Activated CD8-positive, alpha-beta memory T cell treated with anti-CD3 and anti-CD28 coated beads, Interleukin-2, amount 10 ng/mL, durations not matched to agents 7 days and 5 days (primary cell): ENCODE measurements at places on chromosomes 2 and 18. TPM values are rescaled to one million over a fixed set of nuclear protein-coding genes. Genes with fewer than 3 reads are reported as not detected.

Gene FOXI3
- total RNA-seq, result not detected

Gene YES1
- 12.5 TPM for total RNA-seq

Gene SLC14A1
- 6.8 TPM for total RNA-seq

Gene DIS3L2
- 39.4 TPM for total RNA-seq

Gene KCNS3
- not detected for total RNA-seq

Gene HOXD13
- not detected for total RNA-seq

Gene STPG4
- 0.40 TPM for total RNA-seq

Gene CGREF1
- total RNA-seq, result 1.1 TPM

Gene MYCN
- not detected for total RNA-seq

Gene GPR55
- 58.8 TPM for total RNA-seq

Gene B3GNT7
- total RNA-seq, result 0.49 TPM

Gene AP1S3
- total RNA-seq, result 12.9 TPM

Gene ESPNL
- not detected for total RNA-seq

Gene MC5R
- not detected for total RNA-seq

Gene ANKRD30B
- not detected for total RNA-seq

Gene POTEF
- total RNA-seq, result not detected

Gene RFTN2
- not detected for total RNA-seq

Gene STK39
- total RNA-seq, result 35.7 TPM

Gene CYP1B1
- 16.0 TPM for total RNA-seq

Gene CD8B2
- 3.7 TPM for total RNA-seq

Gene RAB17
- total RNA-seq, result not detected

Gene DLGAP1
- total RNA-seq, result not detected

Gene KCNIP3
- total RNA-seq, result not detected

Gene ALPI
- total RNA-seq, result not detected

Gene COLEC11
- total RNA-seq, result 0.32 TPM
